ENCODE measurements at places on chromosomes 16 and 17. TPM values are rescaled to one million over a fixed set of nuclear protein-coding genes. Genes with fewer than 3 reads are reported as not detected.

KAT8 gene
- 36.2 TPM for total RNA-seq

CPNE7 gene
- 16.1 TPM for total RNA-seq

PRDM7 gene
- total RNA-seq: not detected

KRT34 gene
- not detected for total RNA-seq

COTL1 gene
- 143 TPM for total RNA-seq

TMEM100 gene
- under 0.01 TPM for total RNA-seq

KRTAP4-5 gene
- total RNA-seq: not detected

PRSS33 gene
- not detected for total RNA-seq

CSH2 gene
- total RNA-seq: not detected

LRRC75A gene
- 1.5 TPM for total RNA-seq

GUCY2D gene
- not detected for total RNA-seq

PABPN1L gene
- total RNA-seq: not detected

SLC7A6 gene
- total RNA-seq: 31.0 TPM

KNOP1 gene
- total RNA-seq: 19.2 TPM

CDH5 gene
- 589 TPM for total RNA-seq

KRTAP17-1 gene
- total RNA-seq: not detected

WNT9B gene
- total RNA-seq: not detected

RAB11FIP4 gene
- 0.09 TPM for total RNA-seq

CD79B gene
- 1.1 TPM for total RNA-seq

PRAC1 gene
- not detected for total RNA-seq

PDIA2 gene
- total RNA-seq: 0.28 TPM

FMNL1 gene
- total RNA-seq: 0.94 TPM

OR1A1 gene
- not detected for total RNA-seq

CBX2 gene
- 7.5 TPM for total RNA-seq

ITGAE gene
- total RNA-seq: 13.6 TPM

VASN gene
- total RNA-seq: 4.0 TPM

C16orf74 gene
- 17.4 TPM for total RNA-seq

ITGAX gene
- 0.81 TPM for total RNA-seq

TSPAN10 gene
- total RNA-seq: 0.18 TPM

TBC1D3G gene
- not detected for total RNA-seq

CAVIN1 gene
- total RNA-seq: 826 TPM

SHISA6 gene
- total RNA-seq: not detected

CCL1 gene
- total RNA-seq: 0.09 TPM

CD7 gene
- not detected for total RNA-seq

CRISPLD2 gene
- total RNA-seq: 0.18 TPM

TP53TG3B gene
- total RNA-seq: not detected

DOK4 gene
- 24.0 TPM for total RNA-seq

FN3KRP gene
- 17.7 TPM for total RNA-seq

DUSP14 gene
- 33.5 TPM for total RNA-seq

PRCD gene
- 0.85 TPM for total RNA-seq

KCNG4 gene
- not detected for total RNA-seq

HOXB2 gene
- 4.8 TPM for total RNA-seq

KRT24 gene
- not detected for total RNA-seq

VMP1 gene
- 190 TPM for total RNA-seq

HBZ gene
- not detected for total RNA-seq

EFNB3 gene
- 0.38 TPM for total RNA-seq

ADGRG3 gene
- not detected for total RNA-seq

ATAD5 gene
- total RNA-seq: 1.9 TPM

SUPT6H gene
- 43.0 TPM for total RNA-seq

CD300E gene
- not detected for total RNA-seq

PLD6 gene
- 0.66 TPM for total RNA-seq

IGFBP4 gene
- total RNA-seq: 165 TPM

CHD9 gene
- 54.4 TPM for total RNA-seq

KRTAP4-9 gene
- not detected for total RNA-seq
